ENCODE measurements at places on chromosomes 2 and 18. TPM values are rescaled to one million over a fixed set of nuclear protein-coding genes. Genes with fewer than 3 reads are reported as not detected.
A peak's percentile ranks its signal among the peaks of the same experiment; 100 is the strongest.

- DNase-seq = no peak
- no peak overlapping the region for H3K27ac ChIP-seq
- no peak overlapping the region for H3K4me3 ChIP-seq
- H3K4me1 ChIP-seq = peaks cover 7% of the 10 kb centered on the region
- peaks cover 15% of the 10 kb centered on the region for H3K36me3 ChIP-seq
- no peaks in the 10 kb centered on the region for H3K27me3 ChIP-seq
Observed at GRCh38 chr2:275466-275865, 10.7 kb downstream of the ACP1 start.

DNA sequence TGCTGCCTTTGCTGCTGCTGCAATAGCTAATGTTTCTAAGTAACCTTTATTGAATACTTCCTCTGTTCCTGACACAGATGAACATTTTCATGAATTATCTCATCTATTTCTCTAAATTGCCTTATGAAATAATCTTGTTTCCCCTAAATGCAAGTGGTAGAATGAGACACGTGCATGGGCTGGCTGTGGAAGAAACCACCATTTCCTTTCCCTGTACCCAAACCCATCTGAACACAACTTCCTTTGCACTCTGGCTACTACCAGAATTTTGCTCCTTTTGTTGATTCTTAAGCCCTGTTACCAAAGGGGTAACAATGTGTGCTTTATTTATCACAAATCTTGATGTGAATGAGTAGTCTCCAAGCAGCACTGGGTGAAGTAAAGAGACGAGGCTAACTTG is 29.2 kb downstream of the AKAIN1 start:
- peaks cover 2% of the 10 kb centered on the region for H3K36me3 ChIP-seq
- peak overlapping the region; percentile 33 for H3K4me3 ChIP-seq
- no peak for DNase-seq
- peaks cover 20% of the 10 kb centered on the region for H3K4me1 ChIP-seq

GRCh38 chr18:32326450-32327308 is 136.8 kb downstream of the MEP1B start:
- H3K4me3 ChIP-seq = no peak overlapping the region
- H3K36me3 ChIP-seq = no peaks in the 10 kb centered on the region
- peaks cover 10% of the 10 kb centered on the region for H3K27me3 ChIP-seq
- no peaks in the 10 kb centered on the region for H3K4me1 ChIP-seq
- H3K27ac ChIP-seq = no peak overlapping the region

GRCh38 chr2:100640431-100641124 is 77.8 kb downstream of the PDCL3 start:
- H3K4me3 ChIP-seq = no peak overlapping the region
- no peaks in the 10 kb centered on the region for H3K36me3 ChIP-seq
- H3K27ac ChIP-seq = no peak overlapping the region
- H3K27me3 ChIP-seq = peaks cover 12% of the 10 kb centered on the region
- H3K4me1 ChIP-seq = peaks cover 27% of the 10 kb centered on the region
- no peak for DNase-seq

CCBE1 gene
- not detected for total RNA-seq

GRCh38 chr2:112257575-112257974 is 2.7 kb upstream of the ZC3H8 start:
- H3K36me3 ChIP-seq = peaks cover 5% of the 10 kb centered on the region
- DNase-seq = no peak
- H3K27me3 ChIP-seq = peaks cover 3% of the 10 kb centered on the region
- no peak overlapping the region for H3K4me3 ChIP-seq
- H3K27ac ChIP-seq = no peak overlapping the region
- H3K4me1 ChIP-seq = peaks cover 22% of the 10 kb centered on the region

GRCh38 chr18:13809043-13809430 is 14.9 kb upstream of the MC5R start:
- no peak for DNase-seq
- no peaks in the 10 kb centered on the region for H3K36me3 ChIP-seq
- no peak overlapping the region for H3K4me3 ChIP-seq

GRCh38 chr2:47095349-47096020 is 59.6 kb downstream of the STPG4 start:
- H3K4me1 ChIP-seq = no peaks in the 10 kb centered on the region
- no peaks in the 10 kb centered on the region for H3K36me3 ChIP-seq
- DNase-seq = no peak
- H3K27ac ChIP-seq = no peak overlapping the region
- no peak overlapping the region for H3K4me3 ChIP-seq

CCL20 gene
- total RNA-seq = not detected

C18orf32 gene
- 26.9 TPM for total RNA-seq

DNA sequence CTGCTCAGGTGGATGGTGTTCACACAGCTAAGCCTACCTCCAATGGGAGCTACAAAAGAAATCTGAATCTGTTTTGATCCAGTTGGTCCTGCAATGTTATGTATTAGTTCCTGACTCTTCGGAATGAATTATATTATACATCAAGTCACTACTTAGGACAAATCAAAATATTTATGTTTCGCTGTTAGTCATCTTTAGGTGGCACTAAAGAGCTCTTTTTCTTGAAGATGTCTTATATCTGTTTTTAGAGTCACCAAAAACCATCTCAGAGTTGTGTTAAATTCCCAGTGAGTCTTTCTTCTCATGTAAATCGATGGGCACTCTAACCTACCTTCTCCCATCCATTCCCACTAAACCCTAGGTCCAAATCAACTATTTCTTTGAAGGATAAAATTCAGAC is 2.2 kb downstream of the DNER start:
- H3K27me3 ChIP-seq = peaks cover 64% of the 10 kb centered on the region
- no peaks in the 10 kb centered on the region for H3K36me3 ChIP-seq
- H3K27ac ChIP-seq = no peak overlapping the region
- peaks cover 4% of the 10 kb centered on the region for H3K4me1 ChIP-seq
- H3K4me3 ChIP-seq = peak overlapping the region; percentile 3

Measured in activated naive CD8-positive, alpha-beta T cell treated with anti-CD3 and anti-CD28 coated beads, Interleukin-2, amount 10 ng/mL, durations not matched to agents 7 days and 5 days (primary cell).